ENCODE measurements at places on chromosomes 7 and 10.

DNA sequence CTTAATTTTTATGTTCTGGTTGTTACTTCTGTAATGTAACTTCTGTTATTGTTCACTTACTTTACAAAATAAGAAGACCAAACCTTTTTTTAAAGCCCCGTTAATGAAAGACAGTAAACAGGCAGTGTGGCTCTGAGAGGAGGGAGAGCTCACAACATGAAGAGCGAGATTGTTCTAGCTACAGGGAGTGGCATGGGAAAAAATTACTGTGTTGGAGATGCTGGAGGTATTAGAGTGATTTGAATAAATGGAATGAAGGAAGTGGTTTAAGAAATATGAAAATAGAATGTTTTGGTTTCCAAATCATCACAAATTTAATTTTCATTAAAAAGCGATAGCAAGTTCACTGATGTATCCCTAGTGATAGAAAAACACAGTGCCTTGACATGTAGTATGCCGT is 31.8 kb downstream of the REEP3 start:
- no peak for DNase-seq

- no peak for DNase-seq
Observed at GRCh38 chr10:69714572-69714971, 84.5 kb downstream of the FAM241B start.

GRCh38 chr10:102549549-102549948 is 45.8 kb downstream of the SUFU start:
- no peak for DNase-seq

DNA sequence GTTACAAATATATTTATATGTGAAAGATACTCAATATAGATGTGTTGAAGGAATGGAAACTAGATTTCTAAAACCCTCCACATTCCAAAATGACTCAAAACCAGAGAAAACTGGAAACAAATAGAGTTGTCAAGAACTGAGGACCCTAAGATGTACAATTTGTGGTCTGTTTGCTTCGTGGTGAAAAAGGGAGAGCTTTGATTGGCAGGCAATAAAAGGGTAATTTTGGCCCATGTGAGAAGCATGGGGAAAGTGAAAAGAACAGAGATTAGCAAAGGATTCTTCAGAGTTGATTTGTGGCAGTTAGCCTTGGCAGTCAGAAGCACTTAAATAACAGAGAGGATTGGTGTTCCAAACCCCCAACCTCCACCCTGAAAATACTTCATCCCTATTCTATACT is 37.1 kb upstream of the DKK1 start:
- no peak for DNase-seq

DNA sequence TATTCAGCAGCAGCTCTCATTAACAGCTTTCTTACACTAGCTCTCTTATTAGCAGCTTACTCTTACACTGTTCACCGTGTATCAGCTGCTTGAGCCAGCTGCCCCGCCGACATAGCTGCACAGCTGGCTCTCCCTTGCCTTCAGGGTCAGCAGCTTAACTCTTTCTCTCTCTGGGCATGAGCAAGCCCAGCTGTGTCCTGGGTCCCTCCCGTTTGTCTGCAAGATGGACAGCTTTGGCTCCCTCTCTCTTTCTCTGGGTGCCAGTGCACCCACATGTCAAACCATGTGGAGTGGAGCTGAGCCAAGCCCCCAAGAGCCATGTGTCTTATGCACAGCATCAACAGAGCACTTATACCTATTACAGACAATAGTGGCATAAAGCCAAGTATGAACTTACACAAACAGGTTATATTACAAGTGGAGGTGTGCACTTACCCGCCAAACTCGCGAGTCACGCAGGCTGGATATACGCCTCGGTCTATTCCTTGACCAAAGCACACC is 35.7 kb upstream of the MTPAP start:
- peak; percentile 39 for DNase-seq

GRCh38 chr7:148925836-148926235 is 41.7 kb upstream of the EZH2 start:
- DNase-seq = no peak

- DNase-seq = no peak
Observed at GRCh38 chr10:131246089-131246488, 65.4 kb downstream of the TCERG1L start.

GRCh38 chr7:111855161-111855841 is 293.0 kb upstream of the IMMP2L start:
- DNase-seq = peak; percentile 27

DNA sequence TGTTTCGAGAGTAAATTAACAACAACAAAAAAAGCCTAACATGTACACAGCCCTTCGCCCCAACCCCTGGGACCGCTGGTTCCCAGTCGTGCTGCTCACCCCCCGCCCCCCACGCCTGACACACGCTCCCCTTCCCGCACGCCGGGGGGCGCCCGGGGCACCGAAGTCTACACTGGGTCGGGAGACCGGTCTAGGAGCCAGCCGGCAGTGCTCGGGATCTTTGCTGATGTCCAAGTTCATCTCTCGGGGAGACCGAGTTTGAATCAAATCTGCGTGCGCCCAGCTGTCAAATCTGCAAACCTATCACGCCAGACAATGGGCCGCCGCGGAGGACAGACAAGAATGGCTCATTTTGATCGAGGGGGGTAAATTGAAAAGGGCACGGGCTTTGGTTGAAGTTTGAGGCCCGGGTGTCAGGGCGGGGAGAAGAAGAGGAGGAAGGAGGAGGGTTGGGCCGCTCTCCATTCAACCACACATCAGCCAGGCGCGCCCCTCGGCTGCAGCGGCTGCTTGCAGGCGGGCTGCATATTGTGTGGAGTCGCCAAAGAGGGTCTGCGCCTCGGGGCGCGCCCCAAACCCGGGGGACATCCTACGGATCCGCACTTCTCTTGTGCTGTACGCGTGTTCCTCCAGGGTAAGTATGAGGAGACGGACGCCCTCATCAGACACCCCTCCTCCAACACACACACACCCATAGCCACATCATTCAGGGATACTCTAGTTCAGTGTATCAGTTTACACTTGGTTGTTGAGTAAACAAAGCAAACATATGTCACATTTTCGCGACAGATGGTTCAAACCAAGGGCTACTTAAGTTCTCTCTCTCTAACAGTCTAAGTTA is 1.3 kb upstream of the GFRA1 start:
- no peak for DNase-seq

GRCh38 chr10:132163826-132164515 is 22.8 kb upstream of the DPYSL4 start:
- DNase-seq = no peak

GRCh38 chr7:143245123-143245522 is 18.1 kb upstream of the GSTK1 start:
- DNase-seq = no peak

DNA sequence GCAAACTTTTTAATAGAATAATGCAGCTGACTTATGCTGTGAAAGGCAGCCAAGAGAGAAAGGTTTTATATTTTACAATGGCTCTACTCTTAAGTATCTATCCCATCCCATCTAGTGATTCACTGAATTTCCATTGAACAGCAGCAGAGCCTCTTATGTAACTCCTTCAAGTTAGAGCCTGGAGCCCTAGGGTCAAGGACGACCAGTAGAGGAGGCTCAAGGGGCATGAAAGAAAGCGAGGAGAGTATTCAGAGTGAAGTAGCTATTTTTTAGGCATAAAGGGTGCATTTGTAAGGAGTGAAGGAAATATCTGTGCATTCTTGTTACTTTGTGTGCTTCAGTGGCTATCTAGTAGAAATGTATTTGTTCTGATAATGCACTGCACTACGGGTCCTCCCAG is 180.2 kb upstream of the TPK1 start:
- DNase-seq = no peak

DNA sequence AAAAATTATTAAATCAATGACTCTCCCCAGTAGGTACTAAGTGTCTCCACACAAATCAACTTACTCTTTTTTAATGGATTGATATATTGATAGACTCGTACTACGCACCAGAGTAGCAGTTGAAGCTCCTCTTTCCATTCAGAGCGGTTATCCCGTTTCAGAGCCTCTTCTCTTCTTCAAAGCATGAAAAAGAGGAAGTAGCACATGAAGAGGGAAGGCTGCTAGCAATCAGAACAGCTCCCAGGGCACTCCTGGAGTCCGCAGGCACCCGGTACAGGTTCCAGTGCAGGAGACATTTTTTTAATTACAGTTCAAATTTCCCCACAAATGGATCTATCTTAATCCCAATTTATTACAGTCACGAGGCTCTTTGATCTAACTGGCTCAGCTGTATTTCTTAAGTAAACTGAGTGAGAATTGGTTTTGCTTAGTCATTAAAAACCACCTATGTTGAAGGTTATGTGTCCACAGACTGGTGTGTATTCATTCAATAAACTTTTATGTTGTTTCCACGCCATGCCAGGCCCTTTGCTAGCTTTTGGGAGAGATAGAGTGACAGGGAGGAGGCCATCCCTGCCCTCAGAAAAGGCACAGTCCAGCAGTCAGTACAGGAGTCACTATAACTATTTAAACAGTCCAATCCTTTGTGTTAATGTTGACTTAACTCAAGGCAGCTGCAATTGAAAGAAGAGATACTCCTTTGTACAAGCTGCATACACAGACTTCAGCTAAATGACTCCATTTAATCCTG is 32.1 kb upstream of the CALN1 start:
- no peak for DNase-seq

GRCh38 chr10:69383558-69383957 is 33.2 kb downstream of the TACR2 start:
- DNase-seq = no peak

DNA sequence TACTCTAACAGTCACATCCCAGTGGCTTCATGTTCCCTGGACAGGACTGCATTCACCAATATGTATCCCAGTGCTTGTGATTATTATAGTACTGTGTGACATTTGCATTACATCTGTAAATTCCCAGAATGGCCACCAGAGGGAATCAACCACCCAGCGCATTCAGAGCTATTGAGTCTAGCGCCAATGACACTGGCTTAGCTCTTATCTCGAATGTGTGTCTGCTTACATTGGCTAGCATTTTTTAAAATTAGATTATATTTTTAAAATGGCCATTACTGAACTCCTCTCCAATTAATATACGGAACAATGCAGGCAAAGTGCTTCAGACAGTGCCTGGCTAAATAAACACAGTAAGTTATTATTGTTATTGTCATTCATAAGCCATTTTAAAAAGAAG is 36.3 kb downstream of the TRIL start:
- no peak for DNase-seq

DNA sequence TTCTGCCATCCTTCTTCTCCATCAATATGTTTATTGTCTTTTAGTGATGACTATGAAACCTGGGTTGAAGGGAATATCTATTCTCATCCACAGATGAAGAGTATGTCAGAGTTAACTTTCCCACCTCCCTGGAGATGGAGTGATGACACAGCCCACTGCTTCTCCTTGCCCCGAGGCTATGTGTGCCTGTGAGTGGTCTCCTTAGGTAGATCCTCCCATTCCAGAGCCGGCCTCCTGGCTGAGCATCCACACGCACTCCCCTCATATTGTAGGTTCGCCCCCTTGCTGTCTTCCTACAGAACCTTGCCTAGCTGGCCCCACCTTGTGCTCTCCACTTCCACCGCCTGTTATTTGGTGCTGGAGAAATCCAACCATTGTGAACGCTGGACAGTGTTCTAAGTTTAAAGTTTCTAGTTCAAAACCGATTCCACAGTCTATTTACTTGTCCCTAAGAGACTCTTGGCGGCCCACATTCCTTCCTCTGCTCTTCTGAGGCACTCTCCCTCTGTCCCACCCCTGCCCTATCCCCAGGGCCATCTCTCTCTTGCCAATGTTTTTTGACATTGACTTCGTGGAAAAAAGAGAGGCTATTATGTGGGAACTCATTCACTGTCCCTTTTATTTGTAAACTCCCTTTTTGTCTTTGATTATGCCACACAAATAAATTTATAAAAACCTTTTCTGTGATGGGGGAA is 168.0 kb downstream of the ZNF438 start:
- DNase-seq = no peak

DNA sequence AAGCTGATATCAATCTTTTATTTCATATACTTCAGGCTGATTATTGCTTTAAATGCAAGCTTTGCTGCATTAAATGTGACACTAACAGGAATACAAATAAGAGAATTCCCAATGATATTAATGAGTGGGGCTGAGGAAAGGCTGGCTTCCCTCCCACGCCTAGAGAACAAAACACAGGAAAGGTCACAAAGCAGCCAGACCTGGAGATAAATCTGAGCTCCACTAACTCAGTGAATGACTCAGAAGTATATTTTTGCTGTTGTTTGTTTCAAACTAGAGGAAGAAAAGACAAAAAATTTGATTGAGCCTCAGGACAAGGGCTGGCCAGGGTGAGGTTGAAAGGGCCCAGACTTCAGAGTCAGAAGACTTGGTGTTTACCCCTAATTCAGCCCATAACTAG is 88.1 kb downstream of the XPNPEP1 start:
- DNase-seq = no peak

- DNase-seq = no peak
Observed at GRCh38 chr7:50869108-50869725, 86.5 kb upstream of the GRB10 start.

GRCh38 chr7:143008007-143008901 is 18.7 kb downstream of the OR9A2 start:
- DNase-seq = peak; percentile 60

- no peak for DNase-seq
Observed at GRCh38 chr10:89404104-89405047, 10.0 kb upstream of the IFIT5 start.

DNA sequence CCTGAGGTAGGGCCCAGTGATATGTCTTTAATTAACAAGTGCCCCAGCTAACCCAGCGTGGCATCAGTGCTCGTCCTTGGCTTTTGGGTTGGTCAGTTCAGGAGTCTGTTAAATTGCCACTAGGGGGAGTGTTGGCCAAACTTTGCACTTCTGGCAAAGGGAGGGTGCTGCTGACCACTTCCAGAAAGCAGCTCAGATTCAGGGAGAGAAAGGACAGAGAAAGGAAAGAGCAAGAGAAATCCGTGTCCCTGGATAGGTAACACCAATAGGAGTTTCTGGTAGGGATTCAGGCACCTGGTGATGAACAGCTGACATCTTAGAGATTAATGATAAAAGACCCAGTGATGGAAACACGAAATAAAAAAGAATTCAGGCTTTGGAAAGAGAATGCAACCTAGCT is 243.1 kb upstream of the AOAH start:
- peak; percentile 64 for DNase-seq

DNA sequence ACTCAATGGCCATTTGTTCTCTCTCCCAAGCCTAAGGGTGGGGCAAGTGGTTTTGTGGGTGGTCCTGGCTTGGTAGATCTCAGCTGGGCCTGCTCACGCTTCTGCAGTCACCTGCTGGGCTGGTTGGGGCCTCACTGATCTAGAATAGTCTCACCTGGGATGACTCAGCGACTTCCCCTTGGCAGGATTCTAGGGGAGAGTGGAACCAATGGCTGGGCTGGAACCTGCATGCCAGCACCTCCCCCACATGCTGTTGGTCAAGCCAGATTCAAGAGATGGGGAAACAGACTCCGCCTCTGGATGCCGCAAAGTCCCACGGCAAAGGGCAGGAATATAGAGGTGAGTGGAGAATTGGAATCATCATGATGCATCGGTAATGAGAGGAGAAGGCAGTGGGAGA is 292.9 kb upstream of the NPVF start:
- no peak for DNase-seq

GRCh38 chr7:125899577-125899976 is 970.0 kb upstream of the POT1 start:
- DNase-seq = no peak

DNA sequence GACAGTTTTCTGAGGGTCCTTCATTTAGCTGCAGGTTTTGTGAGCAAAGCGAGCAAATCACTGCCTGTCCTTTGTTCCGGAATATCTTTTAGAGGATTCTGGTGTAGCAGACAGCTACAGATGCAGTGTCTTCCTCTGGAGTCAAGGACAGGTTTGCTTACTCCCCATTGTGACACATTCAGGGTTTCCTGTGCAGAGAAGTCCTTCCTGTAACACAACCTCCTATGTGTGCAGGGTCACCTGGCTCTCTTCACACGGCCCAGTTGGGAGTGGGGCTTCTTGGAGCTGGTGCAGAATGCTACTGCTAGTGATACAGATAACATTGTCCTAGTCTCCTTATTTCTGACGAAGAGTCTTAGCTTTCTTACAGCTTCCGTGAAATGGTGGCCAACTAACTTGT is 47.9 kb downstream of the RBM33 start:
- DNase-seq = no peak
